ENCODE measurements at places on chromosomes 12 and 14.

DNA sequence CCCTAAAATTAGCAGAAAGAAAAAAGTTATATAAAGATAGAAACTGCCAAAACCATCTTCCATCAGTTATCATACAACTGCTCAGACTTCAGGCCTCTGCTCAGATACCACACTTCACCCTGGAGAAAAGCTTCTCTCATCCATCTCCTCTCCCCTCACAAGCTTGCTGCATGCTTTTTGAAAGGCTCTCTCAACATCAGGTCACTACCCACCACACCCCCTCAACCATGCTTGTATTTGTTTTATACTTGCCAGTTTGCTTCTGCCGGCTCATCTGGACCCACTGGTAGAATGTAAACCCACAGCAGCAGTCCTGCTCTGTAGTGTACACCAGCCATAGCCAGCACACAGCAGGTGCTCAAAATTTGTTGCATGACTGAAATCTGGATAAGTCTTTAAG, 8.8 kb downstream of the PPP1CC start:
- H3K27ac ChIP-seq = peak overlapping the region; percentile 70
- DNase-seq = no peak
- peaks cover 48% of the 10 kb centered on the region for H3K36me3 ChIP-seq
- H3K4me3 ChIP-seq = peak overlapping the region; percentile 9

DNA sequence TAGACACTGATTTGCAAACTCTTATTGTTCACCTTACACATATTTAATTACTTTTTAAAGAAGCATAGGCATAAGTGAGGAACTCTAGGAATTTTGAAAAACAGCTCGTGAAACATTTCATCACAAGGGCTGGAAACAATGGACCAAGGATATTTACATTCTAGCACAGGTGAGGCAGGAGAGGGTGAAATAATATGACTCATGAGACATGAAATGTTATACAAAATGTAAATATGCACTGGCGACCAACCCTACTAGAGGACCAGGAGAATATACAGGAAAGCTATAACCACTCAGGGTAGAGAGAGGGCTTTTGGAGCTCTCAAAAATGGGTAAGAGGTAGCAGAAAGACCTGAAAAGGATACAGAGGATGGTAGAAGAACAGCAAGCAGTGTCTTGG, 115.3 kb downstream of the PTGER2 start:
- H3K27ac ChIP-seq = no peak overlapping the region
- DNase-seq = no peak
- H3K27me3 ChIP-seq = no peaks in the 10 kb centered on the region
- H3K36me3 ChIP-seq = peaks cover 2% of the 10 kb centered on the region

- no peak overlapping the region for H3K27ac ChIP-seq
- H3K4me1 ChIP-seq = no peaks in the 10 kb centered on the region
- H3K27me3 ChIP-seq = peaks cover 19% of the 10 kb centered on the region
- no peak for DNase-seq
- no peaks in the 10 kb centered on the region for H3K36me3 ChIP-seq
- H3K4me3 ChIP-seq = no peak overlapping the region
Observed at GRCh38 chr12:38124247-38125012, 192.1 kb upstream of the ALG10B start.

DNA sequence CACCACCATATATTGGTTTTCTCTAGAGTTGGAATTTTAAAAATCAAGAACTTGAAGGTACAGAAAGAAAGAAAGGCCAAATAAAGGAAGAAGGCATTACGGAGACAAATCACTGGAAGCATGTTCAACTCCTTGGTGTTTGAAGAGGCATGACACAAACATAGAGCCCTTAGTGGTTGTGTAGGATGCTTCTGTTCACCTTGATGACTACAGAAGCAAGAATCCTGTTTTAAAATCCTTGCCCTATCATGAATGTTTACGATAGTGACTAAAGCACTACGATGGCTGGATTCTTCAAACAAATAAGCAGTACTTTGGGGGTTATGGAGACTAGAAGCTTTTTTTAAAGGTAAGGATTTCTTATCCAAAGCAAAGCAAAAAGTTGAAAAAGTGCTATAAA, 10.3 kb upstream of the ISM2 start:
- no peaks in the 10 kb centered on the region for H3K4me1 ChIP-seq
- no peak overlapping the region for H3K4me3 ChIP-seq
- no peak for DNase-seq
- no peak overlapping the region for H3K27ac ChIP-seq
- peaks cover 27% of the 10 kb centered on the region for H3K36me3 ChIP-seq
- no peaks in the 10 kb centered on the region for H3K27me3 ChIP-seq

DNA sequence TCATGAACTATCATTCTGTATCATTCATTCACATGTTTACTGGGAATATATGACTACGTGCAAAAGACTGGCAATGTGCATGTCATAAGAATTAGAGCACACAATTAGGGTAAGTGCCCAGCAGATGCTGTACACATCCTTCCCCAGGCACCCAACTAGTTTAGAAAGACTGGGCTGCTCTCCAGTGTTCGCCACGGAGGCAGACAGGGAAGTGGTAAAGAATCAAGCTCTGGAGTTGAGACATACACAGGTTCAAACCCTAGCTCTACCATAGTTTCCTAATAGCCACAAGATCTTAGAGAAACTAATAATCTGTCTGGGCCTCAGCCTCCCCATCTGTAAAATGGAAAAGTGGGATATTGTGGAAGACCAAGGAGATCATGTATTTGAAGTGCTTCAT, 6.8 kb downstream of the TMCC3 start:
- H3K4me1 ChIP-seq = peaks cover 42% of the 10 kb centered on the region
- H3K27me3 ChIP-seq = peaks cover 2% of the 10 kb centered on the region
- H3K36me3 ChIP-seq = no peaks in the 10 kb centered on the region
- no peak for DNase-seq
- peak overlapping the region; percentile 56 for H3K4me3 ChIP-seq

- peaks cover 16% of the 10 kb centered on the region for H3K4me1 ChIP-seq
- peaks cover 4% of the 10 kb centered on the region for H3K36me3 ChIP-seq
- H3K27ac ChIP-seq = no peak overlapping the region
- H3K27me3 ChIP-seq = no peaks in the 10 kb centered on the region
- no peak overlapping the region for H3K4me3 ChIP-seq
Observed at GRCh38 chr12:68100241-68100640, 59.3 kb downstream of the IFNG start.

- peaks cover 4% of the 10 kb centered on the region for H3K36me3 ChIP-seq
- no peak for DNase-seq
- no peaks in the 10 kb centered on the region for H3K27me3 ChIP-seq
- H3K4me3 ChIP-seq = no peak overlapping the region
- H3K27ac ChIP-seq = no peak overlapping the region
- peaks cover 12% of the 10 kb centered on the region for H3K4me1 ChIP-seq
Observed at GRCh38 chr12:11821386-11822080, 172.1 kb downstream of the ETV6 start.

- H3K27ac ChIP-seq = peak overlapping the region; percentile 84
- no peak for DNase-seq
- H3K36me3 ChIP-seq = peaks cover 8% of the 10 kb centered on the region
- no peaks in the 10 kb centered on the region for H3K27me3 ChIP-seq
Observed at GRCh38 chr12:47811581-47812484, 7.9 kb downstream of the HDAC7 start.

DNA sequence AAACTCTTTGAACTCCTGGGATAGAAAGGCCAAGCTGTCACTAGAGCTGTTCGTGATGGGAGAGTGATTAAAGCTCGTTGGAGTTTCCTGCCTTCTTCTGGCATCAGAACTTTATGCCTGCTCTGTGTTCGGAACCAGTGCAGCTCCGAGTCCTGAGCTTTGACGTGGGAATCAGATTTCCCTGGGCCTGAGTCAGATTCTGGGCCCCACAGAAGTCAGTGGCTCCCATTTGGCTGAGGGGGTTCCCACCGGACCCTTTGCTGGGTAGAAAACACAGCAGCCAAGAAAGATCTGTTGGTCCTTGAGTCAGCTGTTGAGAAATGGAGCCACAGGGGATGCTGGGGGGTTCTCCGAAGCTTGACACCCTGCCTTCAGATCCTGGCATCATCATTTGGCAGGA, 238.0 kb downstream of the CHST11 start:
- H3K27ac ChIP-seq = peak overlapping the region; percentile 77
- peaks cover 9% of the 10 kb centered on the region for H3K36me3 ChIP-seq
- no peaks in the 10 kb centered on the region for H3K27me3 ChIP-seq
- peak overlapping the region; percentile 47 for H3K4me3 ChIP-seq
- no peak for DNase-seq

GRCh38 chr12:2229661-2230539, 177.1 kb downstream of the CACNA1C start:
- no peak for DNase-seq
- no peak overlapping the region for H3K4me3 ChIP-seq
- no peaks in the 10 kb centered on the region for H3K36me3 ChIP-seq
- no peak overlapping the region for H3K27ac ChIP-seq

DNA sequence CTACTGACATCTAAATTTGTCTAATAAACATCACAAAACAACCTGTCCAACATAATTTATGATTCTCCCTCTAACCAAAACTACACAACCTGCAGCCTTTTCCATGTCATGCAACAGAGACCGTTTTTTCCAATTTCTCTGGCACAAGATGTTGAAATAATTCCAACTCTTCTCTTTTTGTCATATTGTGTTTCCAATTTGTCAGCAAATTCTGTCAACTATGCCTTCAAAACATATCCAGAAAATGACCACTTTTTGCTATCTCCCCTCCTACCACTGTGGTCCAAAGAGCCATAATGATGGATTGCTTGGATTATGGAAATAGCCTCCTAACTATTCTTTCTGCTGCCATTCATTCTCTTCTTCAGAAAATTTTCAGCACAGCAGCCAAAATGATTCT, 31.3 kb upstream of the SSTR1 start:
- H3K27ac ChIP-seq = no peak overlapping the region
- no peaks in the 10 kb centered on the region for H3K36me3 ChIP-seq
- DNase-seq = no peak
- no peaks in the 10 kb centered on the region for H3K4me1 ChIP-seq
- H3K27me3 ChIP-seq = peaks cover 22% of the 10 kb centered on the region
- no peak overlapping the region for H3K4me3 ChIP-seq

- no peaks in the 10 kb centered on the region for H3K27me3 ChIP-seq
- DNase-seq = no peak
Observed at GRCh38 chr12:88658009-88658408, 77.7 kb upstream of the KITLG start.

- peaks cover 18% of the 10 kb centered on the region for H3K4me1 ChIP-seq
- no peak overlapping the region for H3K27ac ChIP-seq
- H3K27me3 ChIP-seq = no peaks in the 10 kb centered on the region
- H3K4me3 ChIP-seq = no peak overlapping the region
Observed at GRCh38 chr12:118189741-118190191, 53.8 kb downstream of the PEBP1 start.

- H3K4me1 ChIP-seq = peaks cover 24% of the 10 kb centered on the region
- no peaks in the 10 kb centered on the region for H3K27me3 ChIP-seq
- DNase-seq = no peak
- no peak overlapping the region for H3K4me3 ChIP-seq
- peaks cover 3% of the 10 kb centered on the region for H3K36me3 ChIP-seq
- no peak overlapping the region for H3K27ac ChIP-seq
Observed at GRCh38 chr14:44979740-44980356, 17.9 kb downstream of the TOGARAM1 start.

DNA sequence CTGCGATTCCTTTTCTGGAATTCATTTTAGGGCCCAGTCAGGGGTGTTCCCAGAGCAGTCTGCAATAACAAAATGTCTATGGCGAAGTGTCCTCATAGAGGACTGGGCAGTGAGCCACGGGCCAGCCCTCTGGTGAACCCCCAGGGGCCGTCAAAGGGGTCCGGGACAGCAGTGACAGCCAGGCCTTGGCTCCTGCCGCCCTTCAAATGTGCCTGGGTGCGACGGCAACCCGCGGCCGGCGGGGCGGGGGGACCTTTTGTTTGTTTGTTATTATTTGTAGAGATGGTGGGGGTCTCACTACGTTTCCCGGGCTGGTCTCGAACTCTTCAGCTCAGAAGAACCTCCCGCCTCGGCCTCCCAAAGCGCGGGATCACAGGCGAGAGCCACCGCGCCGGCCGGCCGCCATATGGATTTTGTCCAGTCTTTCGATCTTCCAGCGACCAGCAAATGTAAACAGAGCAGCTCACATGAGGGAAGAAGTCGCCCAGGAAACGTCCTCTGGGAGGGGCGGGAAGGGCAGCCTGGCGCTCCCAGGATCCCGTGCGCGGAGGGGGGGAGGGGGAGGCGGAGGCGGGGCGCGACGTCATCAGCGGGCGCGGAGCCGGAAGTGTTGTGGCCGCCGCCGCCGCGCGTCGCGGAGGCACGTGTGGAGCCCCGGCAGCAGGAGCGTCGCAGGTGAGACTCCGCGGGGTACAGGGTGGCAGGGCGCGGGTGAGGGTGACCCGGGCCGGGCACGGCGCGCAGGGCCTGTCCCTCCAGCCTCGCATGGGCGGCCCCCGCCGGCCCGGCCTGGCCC, at the start of gene TRMT61A:
Gene TRMT61A, plus strand, starts transcription at position 610 of the 796 bp plus-strand sequence. CDS start 783 bp downstream, outside the sequence.
- peak within 1 kb of the TSS; percentile 95 for H3K27ac ChIP-seq
- H3K4me1 ChIP-seq = peaks cover 32% of the 10 kb centered on the region
- no peaks in the 10 kb centered on the region for H3K27me3 ChIP-seq
- DNase-seq = peak; percentile 58

DNA sequence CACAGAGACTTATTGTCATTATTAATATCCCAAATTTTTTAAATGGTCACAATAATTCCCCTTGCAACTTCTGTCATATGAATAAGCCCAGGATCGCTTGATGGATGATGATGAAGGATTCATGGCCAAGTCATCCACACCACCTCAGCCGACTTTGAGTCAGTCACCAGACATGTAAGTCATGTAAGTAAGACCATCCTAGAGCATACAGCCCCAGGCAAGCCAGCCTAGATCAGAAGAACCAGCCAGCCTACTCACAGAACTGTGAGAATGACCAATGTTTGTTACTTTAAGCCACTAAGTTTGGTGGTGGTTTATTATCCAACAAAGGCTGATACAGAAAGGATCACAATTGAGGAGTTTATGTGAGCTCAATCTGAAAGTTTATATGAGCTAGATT, 341.8 kb downstream of the NRXN3 start:
- no peak for DNase-seq
- no peaks in the 10 kb centered on the region for H3K4me1 ChIP-seq
- no peaks in the 10 kb centered on the region for H3K36me3 ChIP-seq
- no peak overlapping the region for H3K27ac ChIP-seq
- H3K4me3 ChIP-seq = no peak overlapping the region
- no peaks in the 10 kb centered on the region for H3K27me3 ChIP-seq

GRCh38 chr14:101224356-101225156, 321.0 kb upstream of the RTL1 start:
- H3K27ac ChIP-seq = no peak overlapping the region
- peak; percentile 3 for DNase-seq
- peaks cover 64% of the 10 kb centered on the region for H3K27me3 ChIP-seq

DNA sequence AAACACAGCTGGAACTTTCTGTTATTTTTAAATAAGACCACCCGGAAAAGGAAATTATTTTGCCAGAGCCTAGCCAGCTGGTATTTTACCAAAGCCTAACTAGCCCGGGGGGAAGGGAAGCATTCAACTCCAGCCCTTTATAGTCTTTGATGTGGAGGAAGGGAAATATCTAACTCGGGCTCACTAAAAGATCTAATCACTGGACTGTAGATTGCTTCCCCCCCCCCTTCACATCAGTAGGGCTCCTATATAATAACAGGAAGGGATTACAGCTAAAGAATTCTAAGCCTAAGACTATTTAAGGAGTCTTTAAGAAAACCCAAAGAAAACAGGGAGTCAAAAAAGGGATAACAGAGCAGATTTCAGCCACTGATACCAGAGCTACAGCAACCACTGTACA, 431.1 kb downstream of the KCNH5 start:
- no peaks in the 10 kb centered on the region for H3K4me1 ChIP-seq
- H3K4me3 ChIP-seq = no peak overlapping the region
- no peak overlapping the region for H3K27ac ChIP-seq
- H3K36me3 ChIP-seq = no peaks in the 10 kb centered on the region

GRCh38 chr12:51378749-51379148, 12.5 kb downstream of the GALNT6 start:
- no peak overlapping the region for H3K4me3 ChIP-seq
- peaks cover 27% of the 10 kb centered on the region for H3K4me1 ChIP-seq
- no peak for DNase-seq
- H3K27ac ChIP-seq = no peak overlapping the region
- H3K36me3 ChIP-seq = peaks cover 24% of the 10 kb centered on the region

- H3K27ac ChIP-seq = peak overlapping the region; percentile 41
- H3K36me3 ChIP-seq = peaks cover 7% of the 10 kb centered on the region
- peaks cover 63% of the 10 kb centered on the region for H3K4me1 ChIP-seq
Observed at GRCh38 chr12:823028-823698, 70.8 kb downstream of the WNK1 start.

Measured in central memory CD8-positive, alpha-beta T cell (primary cell).